IPS DF 19.7 (cell line): ENCODE measurements at places on chromosomes 5 and 9.

DNA sequence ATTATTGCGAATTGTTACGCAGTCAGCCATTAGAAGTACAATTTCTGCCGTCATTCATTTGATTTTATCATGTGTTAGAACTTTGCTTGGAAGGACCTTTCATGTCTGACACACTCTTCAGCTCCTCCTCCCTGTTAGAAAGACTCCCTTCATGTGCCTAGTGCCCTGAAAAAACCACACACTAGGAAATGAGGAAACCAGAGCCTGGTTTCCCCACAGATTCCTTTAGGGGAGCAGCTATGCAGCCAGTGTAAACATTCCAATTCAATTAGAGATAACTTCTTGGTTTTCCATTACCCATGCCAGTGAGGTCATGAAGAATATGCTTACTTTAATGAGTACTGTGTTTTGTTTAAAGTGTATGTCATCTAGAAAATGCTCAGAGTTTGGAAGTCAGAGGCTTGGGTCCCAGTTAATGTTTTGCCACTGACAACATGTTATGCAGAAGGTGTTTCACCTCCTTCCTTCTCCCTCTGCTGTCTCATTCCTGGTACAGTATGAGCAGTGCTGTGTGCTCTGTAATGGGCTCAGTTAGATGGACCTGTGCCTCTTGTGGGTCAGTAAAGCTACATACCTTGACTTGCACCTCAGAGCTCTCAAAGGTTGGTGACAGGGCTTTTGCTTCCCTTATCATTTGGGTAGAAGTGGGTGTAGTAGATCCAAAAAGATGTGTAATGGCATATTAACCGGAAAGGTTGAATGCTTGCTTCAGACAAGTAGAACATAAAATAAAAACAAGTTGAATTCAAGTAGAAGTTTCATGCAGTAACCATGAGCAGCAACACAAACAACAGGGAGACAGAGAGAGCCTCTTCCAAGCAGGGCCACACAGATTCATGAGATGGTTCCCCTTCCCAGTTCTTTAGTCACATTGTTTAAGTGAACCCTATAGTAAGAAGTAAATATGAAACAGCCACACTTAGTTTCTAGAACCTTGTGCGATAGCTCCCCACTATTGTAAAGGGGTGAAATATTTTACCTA lies 52.6 kb upstream of the TNFAIP8 start:
- no peak for DNase-seq

DNA sequence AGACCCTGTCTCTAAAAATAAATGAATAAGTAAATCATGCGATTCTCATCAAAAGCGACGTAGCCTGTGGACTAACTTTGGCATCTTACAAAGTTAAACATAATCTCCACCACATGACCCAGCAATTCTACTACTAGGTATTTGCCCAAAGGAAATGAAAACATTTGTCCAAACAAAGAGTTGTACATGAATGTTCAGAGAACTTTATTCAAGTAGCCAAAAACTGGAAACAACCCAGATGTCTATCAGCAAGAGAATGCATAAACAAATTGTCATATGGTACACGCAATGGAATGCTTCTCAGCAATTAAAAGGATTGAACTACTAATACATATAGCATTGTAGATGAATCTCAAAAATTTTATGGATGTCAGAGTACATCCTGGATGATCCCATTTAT lies 82.6 kb downstream of the ADRB2 start:
- DNase-seq, result no peak

DNA sequence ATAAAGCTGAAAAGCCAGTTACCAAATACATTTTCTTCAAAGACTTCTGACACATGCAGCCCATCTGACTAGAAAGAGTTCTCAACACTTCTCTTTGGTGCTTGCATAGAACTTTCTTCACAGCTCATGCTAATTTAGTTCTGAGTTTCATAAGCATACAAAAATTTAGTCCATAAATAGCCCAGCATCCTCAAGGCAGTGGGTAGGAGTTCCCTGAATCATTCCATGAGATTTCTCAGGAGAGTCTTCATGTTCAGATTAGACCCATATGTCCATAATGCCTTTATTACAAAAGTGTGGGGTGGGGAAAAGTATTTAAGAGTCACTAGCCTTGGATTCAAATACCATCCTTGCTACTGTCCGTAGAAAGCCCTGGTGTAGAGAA lies 290.2 kb upstream of the RGMB start:
- no peak for DNase-seq

DNA sequence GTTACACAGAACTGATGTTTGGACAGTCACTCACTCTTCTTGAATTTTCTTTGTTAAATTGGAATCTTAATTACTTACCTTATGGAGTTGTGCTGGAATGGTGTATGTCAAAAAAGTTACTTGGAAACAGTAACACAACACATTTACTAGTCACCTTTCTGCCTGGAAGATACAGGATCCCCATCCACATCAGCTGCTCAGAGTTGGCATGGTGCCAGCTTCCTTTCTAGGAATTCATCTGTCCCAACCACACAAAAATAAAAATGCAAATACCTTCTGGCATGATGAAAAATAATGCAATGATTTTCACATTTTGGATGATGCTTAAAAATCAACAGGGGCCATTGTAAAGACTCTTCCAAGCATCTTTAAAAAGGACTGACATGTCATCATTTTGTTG lies 341.5 kb downstream of the TMEM38B start:
- no peak for DNase-seq
